GM12892 (cell line): ENCODE measurements at places on chromosomes 11 and 22.

- no peak for DNase-seq
Measured at GRCh38 chr11:122521626-122522025, 133.9 kb upstream of the UBASH3B start.

GRCh38 chr11:82930229-82930628 lies 28.7 kb downstream of the DDIAS start:
- no peak for DNase-seq

- DNase-seq: no peak
Measured at GRCh38 chr11:29682856-29683255, 334.0 kb downstream of the KCNA4 start.

- no peak for DNase-seq
Measured at GRCh38 chr22:36577019-36577418, 48.1 kb upstream of the EIF3D start.

DNA sequence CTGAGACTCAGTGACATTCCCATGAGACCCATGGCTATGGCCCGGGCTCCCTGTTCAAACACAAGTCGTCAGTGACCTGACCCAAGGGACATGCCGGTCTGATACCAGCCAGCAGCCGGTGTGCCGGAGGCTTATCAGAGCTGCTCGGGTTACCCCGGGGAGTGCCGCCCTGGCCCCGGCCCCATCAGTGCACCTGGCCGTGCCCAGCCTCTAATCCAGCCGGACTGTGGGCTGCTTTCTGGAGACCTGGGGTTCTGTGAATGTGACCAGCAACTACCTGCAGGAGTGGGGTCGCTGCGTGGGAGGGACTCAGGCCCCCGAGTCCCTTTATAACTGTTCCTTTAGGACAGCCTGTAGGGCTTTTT lies 52.7 kb downstream of the LINC01488 start:
- DNase-seq: no peak

DNA sequence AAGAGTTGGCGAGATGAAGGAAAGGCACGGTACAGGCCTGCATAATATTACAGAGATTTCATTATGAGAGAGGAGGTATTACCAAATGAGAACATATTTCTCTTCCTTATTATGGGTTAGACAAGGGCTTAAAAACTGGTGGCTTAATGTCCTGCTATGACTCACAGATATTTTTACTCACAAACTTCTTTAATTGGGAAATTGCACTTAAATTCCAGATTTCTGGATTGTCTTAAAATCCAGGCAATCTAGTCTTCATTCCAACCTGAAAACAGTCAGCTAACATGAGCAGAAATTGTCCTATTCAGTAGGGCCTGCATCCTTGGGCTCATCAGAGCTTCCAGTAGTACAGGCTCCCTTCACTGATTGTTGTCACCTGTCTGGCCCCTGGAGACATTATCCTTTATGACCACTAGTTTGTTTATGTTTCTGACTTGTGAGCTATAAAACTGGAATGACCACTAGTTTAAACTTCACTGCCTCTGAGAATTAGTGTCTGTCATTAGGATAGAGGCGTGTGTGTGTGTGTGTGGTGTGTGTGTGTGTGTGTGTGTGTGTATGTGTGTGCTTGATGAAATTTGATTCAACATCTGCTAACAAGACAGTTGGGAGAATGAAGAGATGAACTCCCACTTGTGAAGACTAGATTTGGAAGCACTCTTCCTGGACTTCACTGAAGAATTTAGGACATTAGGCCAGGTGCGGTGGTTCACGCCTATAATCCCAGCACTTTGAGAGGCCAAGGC lies 25.1 kb downstream of the DBX1 start:
- no peak for DNase-seq

GRCh38 chr22:36901411-36902142 lies 11.9 kb upstream of the CSF2RB start:
- peak; percentile 58 for DNase-seq

- peak; percentile 41 for DNase-seq
Measured at GRCh38 chr11:128904656-128905344, 13.6 kb downstream of the KCNJ5 start.

DNA sequence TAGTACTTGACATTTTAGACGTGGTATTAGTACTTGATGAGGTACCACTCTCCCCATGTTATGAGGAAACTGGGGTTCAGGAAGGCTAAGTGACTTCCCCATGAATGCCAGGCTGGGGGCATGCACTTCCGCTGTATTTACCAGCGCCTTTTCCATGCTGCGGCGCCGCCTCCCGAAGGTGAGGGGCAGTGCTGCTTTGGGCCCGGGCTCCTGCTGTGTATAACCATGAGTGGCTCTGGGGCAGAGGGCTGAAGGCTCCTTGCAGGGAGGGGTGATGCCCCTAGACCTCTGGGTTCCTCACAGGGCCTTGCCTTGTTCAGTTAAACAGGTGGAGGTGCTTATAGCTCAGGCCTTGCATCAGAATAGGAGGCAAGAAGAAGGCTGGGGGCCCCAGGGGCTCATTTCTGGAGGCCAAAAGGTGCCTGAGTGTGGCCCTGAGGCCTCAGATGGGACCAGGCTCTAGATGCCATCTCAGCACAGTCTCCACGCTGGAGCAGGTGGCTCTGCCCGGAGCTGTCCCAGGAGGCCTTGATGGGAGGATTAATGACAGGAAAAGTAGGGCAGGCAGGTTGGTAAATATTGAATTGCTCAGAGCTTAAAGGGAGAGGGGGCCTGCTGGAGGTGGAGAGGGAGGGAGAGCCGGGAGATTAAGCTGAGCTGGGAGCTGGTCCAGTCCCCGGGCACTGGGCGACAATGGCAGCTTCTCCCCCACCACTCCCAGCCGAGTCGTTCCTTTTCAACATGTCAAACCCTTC lies 129.6 kb downstream of the CEP164 start:
- no peak for DNase-seq

DNA sequence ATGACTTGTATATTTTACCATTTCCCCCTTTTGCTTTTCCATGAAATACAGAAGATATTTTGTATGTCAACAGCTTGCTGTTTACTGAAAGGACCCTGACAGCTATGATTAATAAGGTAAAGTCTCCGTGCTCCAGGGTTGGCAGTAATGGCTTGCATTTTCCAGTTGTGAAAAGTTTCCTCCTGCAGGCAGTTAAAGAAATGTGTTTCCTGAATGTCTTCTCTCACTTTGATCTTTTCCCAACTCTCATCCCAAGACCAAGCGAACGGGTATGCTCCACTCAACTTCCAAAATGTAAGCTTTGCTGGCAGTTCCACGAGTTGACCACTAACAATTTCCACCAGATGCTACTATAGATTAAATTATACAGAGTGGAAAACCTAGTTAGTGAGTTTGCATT lies 8.9 kb downstream of the FIBIN start:
- DNase-seq: no peak

GRCh38 chr22:21861851-21862250 lies 5.6 kb downstream of the MAPK1 start:
- DNase-seq: no peak

DNA sequence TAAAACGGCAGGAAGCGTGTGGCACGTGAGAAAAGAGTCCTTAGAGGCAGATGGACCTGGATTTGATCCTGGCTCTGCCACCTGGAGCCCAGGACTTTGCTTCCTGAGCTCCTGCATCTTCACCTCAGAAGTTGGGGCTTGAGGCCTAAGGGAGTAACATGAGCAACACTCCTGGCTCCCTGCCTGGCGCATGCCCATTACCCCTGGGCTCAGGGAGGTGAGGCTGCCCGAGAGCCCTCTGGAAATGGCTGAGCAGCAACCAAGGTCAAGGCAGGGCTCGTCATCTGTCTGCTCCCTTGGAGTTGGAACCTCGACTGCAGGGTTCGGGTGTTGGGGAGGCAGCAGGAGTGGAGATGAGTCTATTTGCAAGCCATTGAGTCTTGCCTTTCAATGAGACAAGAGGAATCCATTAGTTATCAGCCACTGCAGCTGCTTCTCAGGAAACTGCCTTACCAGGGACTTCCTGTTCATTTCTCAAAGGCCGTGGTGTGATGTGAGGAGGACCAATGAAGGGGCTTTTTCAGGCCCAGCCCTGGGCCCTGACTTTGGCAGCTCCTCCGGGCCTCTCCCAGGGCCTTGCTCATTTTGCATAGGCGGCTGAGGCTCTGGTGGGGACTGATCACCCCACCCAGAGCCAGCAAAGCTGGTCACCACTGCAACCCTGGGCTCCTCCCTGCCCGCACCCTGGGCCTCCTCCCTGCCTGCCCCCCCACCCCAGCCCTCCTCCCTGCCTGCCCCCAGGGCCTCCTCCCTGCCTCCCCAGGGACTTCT lies 6.4 kb downstream of the FADS2 start:
- peak; percentile 88 for DNase-seq

DNA sequence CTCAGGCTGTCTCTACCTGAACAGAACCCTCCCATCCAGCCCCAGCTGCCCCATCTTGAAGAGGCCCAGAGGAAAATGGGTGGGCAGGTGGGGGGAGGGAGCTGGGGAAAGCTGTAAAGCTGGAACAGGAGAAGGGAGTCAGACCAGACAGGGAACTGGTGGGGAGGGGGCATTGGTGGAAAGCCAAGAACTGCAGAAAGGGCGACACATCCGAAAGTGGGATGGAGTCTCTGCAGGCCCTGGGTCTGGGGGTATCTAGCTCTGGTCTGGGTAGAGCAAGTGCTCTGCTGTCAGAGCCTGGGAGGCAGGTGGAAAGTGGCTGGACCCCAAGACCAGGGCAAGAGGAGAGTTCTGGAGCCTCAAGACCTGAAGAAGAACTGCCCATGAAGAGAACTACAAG lies 7.7 kb downstream of the TMPRSS13 start:
- no peak for DNase-seq

DNA sequence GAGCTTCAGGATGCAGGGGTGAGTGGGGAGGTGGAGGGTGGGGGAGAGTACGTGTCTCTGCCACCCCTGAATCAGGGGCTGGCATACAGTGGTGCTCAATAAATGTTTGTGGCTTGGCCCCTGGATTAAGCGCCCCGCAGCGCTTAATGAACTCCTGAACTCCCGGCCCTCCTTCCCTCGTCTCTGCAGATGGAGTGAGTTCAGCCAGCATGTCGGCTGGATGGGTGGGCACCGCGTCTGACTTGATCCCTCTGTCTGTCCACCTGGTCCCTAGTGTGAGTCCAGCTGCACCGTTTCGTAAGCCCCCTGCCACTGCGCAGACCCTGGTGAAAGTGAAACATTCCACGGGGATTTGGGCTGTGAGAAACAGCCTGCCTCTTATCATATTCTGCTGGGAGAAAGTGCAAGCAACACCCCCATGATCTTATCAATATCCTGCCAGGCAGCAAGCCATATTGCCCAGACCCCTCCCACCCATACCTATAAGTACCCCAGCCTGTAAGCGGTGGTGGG lies 12.0 kb upstream of the MRGPRD start:
- no peak for DNase-seq

DNA sequence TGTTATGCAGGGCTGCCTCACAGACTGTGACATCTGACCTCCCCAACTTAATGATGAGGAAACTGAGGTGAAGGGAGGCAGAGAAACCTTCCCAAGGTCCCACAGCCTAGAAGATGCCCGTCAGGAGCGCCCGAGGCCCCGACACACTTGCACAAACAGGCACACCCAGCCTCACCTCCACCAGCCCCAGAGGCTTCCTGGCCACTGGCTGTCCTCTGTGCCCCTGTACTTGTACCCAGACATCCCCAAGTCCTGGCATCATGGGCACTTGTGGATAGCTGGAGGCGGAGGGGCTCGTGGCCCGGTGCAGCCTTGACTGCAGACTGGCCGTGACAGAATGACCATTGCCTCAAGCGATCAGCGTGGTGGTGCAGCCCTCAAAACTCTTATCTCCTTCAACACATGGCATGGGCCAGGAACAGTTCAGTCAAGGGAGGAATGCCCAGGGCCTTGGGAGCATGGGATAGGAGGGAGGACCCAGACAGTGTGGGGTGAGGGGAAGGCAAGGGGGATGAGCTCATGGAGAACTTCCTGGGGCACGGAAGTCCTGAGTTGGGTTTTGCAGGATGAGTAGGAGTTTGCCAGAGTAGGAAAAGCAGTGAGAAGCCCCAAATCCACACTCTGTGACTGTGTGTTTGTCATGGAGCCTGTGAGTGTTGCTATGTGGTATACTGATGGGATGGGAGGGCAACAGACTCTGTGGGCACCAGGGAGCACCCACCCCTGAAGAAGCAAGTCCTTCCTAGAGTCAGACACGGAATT lies 25.8 kb upstream of the PPARA start:
- DNase-seq: no peak

DNA sequence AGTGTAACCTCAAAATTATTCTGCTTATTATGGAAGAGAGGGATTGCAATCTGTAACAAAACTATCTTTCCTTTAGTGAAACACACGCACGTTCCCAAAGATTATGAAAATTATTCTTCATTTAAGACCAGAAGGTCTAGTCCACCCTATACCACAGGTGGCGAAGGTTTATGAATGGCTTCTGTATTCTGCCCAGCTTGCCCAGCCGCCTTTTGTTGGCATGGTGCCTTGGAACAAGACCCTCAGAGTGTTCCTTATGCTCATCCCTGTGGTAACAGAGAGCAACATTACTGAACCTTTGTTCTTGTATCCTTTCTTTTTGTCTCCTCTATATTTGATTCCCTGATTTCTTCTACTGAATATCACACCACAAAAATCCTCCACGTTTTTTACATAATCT lies 116.4 kb downstream of the FAR1 start:
- no peak for DNase-seq

- no peak for DNase-seq
Measured at GRCh38 chr11:95067841-95068219, 1.1 kb downstream of the SRSF8 start.
